ENCODE measurements at places on chromosomes 16 and 17.

DNA sequence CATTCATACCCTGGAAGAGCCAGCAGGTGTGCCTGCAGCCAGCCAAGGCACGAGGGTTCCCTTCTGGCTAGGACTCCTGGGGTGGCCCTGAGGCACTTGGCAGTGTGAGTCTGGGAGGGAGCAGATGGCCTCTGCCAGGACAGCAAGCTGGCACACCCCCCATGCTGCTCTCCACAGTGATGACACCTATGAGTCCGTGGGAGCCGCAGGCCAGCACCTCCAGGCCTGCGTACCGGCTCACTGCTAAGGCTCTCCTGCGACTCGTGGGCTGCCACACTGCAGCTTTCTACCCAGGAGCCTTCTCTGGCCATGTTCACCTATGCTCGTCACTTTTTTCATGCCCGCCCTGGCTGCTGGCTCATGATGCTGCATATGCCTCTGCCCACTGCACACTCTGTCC is 68.1 kb downstream of the NDEL1 start:
- no peak for DNase-seq

DNA sequence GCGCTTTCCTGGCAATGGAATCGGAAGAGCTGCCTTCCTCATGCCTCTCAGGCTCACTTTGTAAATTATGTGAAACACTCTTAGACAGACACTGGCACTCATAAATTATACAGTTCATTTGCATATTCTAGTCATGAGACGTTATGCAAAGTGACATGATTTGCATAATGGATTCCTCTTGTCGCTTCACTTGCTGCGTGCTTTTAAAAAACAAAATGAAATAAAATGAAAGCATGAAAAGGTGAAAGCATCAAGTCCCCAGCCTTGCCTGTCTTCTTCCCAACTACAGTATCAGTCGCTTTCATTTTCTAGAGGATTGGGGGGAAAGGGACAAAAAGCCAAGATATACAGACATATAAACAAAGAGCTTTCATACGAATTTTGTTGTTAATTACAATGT is 252.8 kb upstream of the PMFBP1 start:
- no peak for DNase-seq

- no peak for DNase-seq
Observed at GRCh38 chr16:27198451-27199234, 4.7 kb upstream of the KDM8 start.

- DNase-seq: no peak
Observed at GRCh38 chr17:82687871-82688270, 10.6 kb downstream of the RAB40B start.

GRCh38 chr16:65950211-65950610 is 416.3 kb upstream of the CDH5 start:
- no peak for DNase-seq

DNA sequence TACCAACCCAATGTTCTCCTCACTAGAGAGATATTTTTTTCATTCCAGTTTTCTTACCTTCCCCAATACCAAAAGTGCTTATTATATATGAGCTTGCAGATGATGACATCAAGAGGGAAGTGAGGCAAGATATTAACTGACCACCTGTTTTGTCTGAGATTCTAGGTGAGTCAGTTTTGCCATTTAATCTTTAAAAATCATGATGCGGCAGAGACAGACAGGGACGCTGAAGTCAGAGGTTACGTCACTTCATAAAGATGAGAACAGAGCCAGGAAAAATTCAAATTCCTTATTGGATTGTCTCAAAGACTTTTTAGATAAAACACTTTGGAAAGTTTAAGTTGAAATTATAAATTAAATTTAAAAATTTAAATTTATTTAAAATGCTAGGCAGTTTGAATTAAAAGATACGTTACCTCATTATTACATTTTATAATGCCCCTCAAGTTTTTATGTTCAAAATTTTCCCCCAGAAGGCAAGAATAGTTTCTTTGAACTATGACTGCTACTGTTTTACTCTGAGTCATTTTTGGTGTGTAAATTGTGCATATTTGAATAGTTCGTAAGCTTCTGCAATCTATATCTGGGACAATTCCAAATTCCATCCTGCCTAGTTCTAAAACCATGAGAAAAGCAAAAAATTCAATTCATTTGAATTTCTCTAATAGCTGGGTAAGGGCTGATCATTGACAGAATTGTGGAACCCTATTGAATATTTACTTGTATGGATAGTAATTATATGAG is 839.6 kb upstream of the GOT2 start:
- no peak for DNase-seq

- no peak for DNase-seq
Observed at GRCh38 chr16:47475786-47476185, 14.7 kb downstream of the PHKB start.

- peak; percentile 63 for DNase-seq
Observed at GRCh38 chr16:4306470-4307214, 9.2 kb upstream of the GLIS2 start.

- peak; percentile 68 for DNase-seq
Observed at GRCh38 chr17:39667945-39668924, at the start of gene PNMT. Gene PNMT, plus strand, starts transcription at chr17:39668453. Its CDS starts 23 bp downstream, at chr17:39668476.

- DNase-seq: peak; percentile 22
Observed at GRCh38 chr17:30379303-30379902, 676 bp downstream of the CPD start.

GRCh38 chr17:35254107-35254773 is 11.4 kb downstream of the SLFN5 start:
- no peak for DNase-seq

DNA sequence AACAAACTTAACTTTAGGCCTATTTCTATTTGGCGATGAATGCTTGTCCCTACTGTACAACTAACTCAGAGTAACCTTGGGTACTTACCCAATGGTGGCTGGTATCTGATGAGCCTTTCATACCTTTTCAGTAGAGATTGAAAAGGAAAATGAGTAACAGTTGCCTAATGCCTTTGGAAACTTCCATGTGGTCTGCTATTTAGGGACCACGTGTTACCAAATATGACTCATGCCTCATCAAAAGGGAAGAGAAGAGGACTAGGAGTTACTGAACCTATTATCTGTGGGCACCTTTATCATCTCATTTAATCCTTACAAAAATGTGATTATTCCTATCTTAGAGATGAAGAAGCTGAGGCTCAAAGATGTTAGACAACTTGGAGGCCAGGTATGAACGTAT is 8.1 kb downstream of the MYOCD start:
- DNase-seq: no peak

GRCh38 chr16:49463529-49463928 is 89.9 kb downstream of the C16orf78 start:
- DNase-seq: peak; percentile 89

- DNase-seq: no peak
Observed at GRCh38 chr17:76174037-76174436, 33.0 kb upstream of the FOXJ1 start.

DNA sequence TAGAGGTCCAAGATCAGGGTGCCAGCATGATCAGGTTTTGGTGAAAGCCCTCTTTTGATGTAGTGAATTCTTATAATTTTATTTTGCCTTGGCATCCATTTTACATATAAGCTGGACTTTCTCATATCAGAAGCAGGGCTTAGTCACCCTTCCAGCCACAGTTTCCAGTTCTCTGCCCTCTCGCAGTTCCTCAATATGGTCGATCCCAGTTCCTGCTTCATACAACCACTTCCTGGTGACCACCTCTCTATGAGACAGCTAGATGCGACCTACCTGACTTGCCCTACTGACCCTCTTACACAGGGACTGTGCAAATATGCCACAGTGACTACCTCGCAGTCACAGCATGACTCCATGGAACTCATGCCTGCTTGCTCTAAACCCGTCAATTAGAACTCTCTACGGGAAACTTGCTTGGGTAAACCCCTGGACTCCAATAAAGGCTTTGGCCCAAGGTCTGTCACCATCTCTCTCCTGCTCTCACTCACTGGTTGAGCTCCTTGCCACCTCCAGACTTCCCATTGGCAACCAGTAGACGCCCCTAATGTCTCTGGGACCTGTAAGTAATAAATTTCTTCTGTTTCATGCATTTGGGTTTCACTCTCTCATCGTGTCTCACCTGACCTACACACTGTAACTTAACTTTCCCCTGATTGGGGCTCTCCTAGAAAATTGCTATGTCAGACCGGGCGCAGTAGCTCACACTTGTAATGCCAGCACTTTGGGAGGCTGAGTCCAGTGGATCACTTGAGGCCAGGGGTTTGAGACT is 21.4 kb downstream of the CD300LG start:
- no peak for DNase-seq

GRCh38 chr16:86673090-86673955 is 95.0 kb downstream of the FOXL1 start:
- DNase-seq: no peak

GRCh38 chr16:27402964-27403600 is 1.1 kb downstream of the IL21R start:
- peak; percentile 88 for DNase-seq

DNA sequence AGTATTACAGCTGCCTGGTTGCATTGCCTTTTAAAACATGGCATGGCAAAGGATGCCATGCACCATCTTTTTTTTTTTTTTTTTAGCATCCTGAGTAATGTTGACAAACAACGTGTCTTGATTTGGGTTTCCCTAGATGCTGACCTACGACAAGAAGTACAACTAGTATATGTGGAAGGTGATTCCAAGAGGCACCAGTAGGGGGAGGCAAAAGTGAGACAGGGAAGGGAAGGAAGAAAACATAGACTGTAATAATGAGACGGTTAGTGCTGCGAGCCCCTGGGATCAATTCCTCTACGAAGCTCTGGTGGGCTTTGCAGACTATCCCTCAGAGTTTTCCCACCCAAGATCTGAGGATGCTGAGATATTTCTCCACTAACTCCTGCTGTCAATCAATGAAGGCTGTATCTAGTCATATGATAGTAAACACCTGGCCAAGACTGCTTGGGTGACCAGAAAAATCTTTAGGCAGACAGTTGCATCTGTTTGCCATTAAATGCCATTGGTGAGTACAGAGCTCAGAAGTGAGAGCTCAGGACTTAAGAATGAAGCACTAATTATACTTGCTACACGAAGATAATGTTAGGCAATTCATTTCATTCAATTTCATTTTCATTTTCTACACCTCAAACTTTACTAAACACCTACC is 458.6 kb upstream of the GOT2 start:
- peak; percentile 36 for DNase-seq

GRCh38 chr17:76092526-76093413 is 10.8 kb downstream of the EXOC7 start:
- no peak for DNase-seq

DNA sequence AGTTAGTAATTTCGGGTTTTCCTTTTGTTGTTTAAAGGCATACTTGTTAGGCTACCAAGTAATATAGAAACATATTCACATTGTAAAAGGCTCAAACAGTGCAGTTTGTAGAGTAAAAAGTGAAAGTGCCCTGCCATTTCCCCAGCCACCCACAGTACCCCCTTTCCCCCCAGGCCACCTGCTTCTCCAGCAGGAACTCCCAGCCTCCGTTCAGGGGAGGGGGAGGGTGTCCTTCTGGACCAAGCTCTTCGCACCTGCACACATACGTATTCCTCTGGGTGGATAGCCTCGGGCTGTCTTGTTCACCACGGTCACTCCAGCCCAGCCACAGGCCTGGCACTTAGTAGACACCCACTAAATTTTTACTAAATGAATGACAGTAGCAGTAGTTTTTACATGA is 144.5 kb downstream of the CLEC16A start:
- DNase-seq: no peak

DNA sequence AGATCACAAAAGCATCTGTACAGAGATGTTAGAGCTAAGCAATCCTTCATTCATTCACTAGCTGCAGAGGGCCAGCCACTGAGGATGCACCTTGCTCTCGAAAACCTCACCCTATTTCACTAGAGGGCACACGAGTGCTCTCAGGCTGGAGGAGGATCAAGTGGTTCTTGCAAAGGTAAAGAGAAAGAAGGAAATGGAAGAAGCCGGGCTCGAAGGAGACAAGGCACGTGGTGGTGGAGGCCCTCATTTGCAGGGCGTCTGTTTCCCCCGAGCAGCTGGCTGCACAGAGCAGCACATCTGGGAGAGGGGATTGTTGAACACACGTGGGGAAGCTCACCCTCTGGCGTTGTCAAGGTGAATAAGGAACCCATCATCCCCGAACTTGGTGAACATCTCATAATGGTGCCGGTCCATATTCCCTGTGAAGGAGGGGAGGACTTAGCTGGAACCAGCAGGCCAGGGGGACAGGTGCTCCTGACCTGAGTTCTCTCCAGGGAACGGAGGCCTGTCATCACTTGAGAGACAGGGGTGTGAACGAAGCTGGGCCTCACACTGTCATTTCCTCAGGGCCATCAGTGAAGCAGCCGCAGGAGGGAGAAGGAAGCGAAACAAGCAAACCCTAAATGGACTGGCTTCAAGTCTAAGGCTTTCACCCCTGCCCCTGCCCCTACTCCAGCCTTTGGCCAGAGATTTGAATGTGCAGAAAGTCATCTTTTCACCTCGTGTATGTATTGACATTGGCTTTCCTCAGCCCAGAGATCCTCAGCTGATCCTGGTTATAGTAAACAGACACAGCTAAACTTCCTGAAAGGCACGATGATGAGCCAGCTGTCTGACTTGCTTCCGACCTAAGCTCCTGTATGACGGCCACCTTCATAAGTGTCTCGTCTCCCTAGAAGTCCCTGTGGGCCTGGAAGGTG is 27.6 kb downstream of the PRKAR1A start:
- DNase-seq: peak; percentile 35

Data from GM12865 (cell line).